ENCODE measurements at places on chromosomes 1 and 21.
A peak's percentile ranks its signal among the peaks of the same experiment; 100 is the strongest.

- DNase-seq: peak; percentile 80
These were observed 27.7 kb upstream of the PTGFRN start for GRCh38 chr1:116881879-116882520.

- no peak for DNase-seq
These were observed 31.3 kb downstream of the TRIM62 start for GRCh38 chr1:33150522-33150921.

- DNase-seq: no peak
These were observed 45.3 kb upstream of the GPR157 start for GRCh38 chr1:9174243-9174642.

DNA sequence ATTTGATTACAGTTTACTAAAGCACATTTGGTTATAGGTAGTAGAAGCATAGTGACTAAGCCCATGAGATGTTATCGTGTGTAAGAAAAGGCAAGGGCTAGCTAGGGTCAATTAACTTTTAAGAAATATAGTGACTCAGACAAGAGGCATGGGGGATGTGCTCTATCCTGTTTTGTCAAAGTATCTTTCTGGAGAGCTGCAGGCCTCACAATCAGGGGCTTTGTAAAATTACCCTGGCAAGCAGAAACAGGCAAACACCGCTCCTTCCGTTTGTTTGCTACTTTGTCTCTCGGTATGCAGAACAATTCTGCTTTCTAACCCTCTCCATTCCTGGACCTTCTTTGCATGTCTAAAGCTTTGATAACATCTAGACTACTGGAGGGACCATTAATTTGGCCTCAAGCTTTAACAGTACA, 26.1 kb upstream of the ZNF697 start:
- no peak for DNase-seq

DNA sequence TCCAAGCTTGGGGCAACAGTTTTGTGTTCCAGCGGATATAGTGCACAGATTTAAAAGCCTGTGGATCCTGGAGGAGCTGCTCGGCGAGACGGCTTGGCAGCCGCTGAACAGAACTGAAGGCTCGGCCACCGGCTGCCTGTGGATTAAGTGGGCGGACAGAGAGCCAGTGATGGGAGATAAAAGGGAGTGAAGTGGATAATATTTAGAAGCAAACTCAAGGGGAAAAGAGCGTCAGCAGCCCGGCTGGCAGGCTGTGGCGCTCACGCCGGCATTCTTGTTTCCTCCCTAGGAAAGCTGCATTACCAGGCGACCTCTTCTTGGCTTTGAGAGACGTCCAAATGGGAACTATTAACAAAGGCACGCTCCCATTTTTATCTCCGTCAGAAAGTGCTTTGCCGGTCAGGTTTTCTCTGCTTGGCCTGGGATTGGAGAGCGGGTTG, 10.4 kb downstream of the TRABD2B start:
- no peak for DNase-seq

GRCh38 chr1:222618880-222619596, 1.1 kb downstream of the MIA3 start:
- peak; percentile 58 for DNase-seq

- DNase-seq: no peak
These were observed 141.8 kb downstream of the ZZZ3 start for GRCh38 chr1:77540501-77541161.

DNA sequence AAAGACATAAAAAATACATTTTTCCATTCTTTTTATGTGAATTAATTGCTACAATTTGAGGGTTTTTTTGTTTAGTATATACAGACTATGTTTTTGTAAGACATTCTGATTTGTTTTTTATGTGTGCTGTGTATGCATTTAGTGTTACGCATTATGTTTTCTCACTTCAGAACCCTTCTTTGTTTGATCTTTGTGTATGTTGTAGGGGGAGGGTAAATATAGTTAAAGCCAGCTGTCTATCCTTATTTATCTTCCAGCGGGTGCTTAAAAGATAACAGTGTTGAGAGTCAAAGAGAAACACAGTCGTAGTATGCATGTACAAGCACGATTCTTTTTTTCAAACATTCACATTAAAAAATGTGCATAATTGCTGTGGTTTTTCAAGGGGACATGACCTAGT, 97.5 kb upstream of the KIAA1614 start:
- no peak for DNase-seq

DNA sequence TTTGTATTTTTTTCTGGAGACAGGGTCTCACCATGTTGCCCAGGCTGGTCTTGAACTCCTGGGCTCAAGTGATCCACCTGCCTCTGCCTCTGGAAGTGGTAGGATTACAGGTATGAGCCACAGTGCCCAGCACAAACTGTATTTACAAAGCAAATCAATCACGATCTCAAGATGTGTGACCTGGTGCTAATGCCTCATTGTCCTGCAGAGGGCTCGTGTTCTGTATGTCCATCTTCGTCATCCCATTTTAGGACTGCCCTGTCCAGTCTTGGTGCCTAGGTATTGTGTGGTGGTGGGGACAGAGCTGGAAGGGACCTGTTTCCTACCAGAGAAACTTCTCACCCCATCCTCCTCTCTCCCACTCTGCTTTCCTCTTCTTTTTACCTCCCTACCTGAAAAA, 20.2 kb downstream of the PROK1 start:
- no peak for DNase-seq

GRCh38 chr1:90100566-90100965, 105.7 kb downstream of the ZNF326 start:
- DNase-seq: no peak

DNA sequence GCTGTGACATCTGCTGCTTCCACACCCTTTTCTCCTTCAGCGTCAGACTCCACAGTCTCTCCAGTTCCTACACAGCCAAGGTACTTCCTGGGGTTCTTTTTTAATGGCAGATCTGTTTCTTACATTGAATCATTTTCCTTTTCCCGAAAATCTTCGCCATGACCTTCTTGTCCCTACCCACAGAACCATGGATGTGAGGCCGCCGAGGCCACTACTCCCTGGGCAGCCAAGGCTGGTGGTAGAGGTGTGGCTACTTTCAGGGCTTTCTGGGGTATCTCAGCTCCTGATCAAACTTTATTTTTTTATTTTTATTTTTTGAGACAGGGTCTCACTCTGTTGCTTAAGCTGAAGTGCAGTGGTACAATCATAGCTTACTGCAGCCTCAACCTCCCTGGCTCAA, 9.5 kb upstream of the LIN9 start:
- no peak for DNase-seq

DNA sequence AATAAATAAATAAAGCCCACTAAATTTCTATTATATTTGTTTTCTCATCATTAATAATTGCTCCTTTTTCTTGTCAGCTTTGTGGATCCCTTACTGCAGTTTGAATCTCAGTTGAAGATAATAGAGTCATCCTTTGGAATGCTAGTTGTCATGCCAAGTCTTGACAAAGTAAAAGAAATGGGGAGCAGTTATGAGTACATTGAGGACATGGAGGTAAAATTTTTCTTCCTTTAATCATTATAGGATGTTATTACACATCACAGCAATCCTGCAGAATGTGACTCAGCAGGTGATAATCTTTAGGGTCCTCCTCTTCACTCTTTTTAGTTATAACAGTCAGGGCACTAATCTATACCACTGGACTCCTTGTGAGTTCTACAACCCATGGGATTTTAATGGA, 24.1 kb downstream of the MROH9 start:
- no peak for DNase-seq

GRCh38 chr21:42492201-42492600, 3.8 kb downstream of the RSPH1 start:
- DNase-seq: no peak

DNA sequence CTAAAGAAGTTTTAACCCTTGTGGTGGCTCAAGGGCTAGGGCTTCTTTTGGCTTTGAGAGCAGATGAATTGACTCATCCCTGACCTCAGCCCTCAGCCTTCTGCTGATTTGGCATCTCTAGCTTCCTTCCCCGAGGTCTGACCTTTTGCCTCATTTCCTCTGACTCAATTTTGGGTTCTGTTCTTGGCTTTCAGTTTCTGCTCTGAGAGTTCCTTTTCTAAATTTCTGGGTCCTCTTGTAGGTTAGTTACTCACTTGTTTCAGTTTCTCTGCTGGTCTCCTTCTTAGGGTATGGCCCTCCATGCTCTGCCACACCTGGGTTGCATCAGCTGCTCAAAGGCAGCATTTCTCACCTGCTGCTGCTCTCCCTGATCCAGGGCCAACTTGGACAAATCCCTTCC, 19.4 kb downstream of the PDE4B start:
- peak; percentile 72 for DNase-seq

- DNase-seq: no peak
These were observed 68.6 kb upstream of the RGL1 start for GRCh38 chr1:183736343-183736742.

- DNase-seq: peak; percentile 32
These were observed 2.2 kb upstream of the DDOST start for GRCh38 chr1:20663365-20663764.

DNA sequence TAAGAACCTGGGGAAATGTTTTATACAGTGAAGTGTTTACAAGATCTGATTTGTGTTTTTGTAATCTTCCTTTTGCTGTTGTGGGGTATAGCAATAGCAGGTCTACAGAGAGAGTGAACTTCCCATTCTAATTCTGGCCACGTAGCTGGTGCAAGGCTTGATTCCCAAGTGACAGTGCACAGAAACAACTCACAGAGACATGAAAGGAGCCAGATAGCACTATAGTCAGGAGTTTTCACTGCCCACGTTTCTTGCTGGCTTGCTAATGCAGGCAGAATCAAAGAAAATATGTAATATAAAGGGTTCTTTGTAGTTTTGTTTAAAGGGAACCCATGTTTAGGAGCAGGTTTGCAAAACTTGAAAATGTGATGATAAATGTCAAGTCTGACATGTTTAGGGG, 170.9 kb upstream of the IVNS1ABP start:
- no peak for DNase-seq

- no peak for DNase-seq
These were observed 48.5 kb upstream of the SCYL3 start for GRCh38 chr1:169941982-169942830.

- DNase-seq: no peak
These were observed 33.7 kb upstream of the NBL1 start for GRCh38 chr1:19610282-19610981.
